ENCODE measurements at places on chromosomes 2 and 18.
A peak's percentile ranks its signal among the peaks of the same experiment; 100 is the strongest.

- no peak for DNase-seq
Observed at GRCh38 chr2:8058652-8059051, 623.2 kb upstream of the ID2 start.

- DNase-seq: no peak
Observed at GRCh38 chr2:133817680-133818566, 249.7 kb upstream of the NCKAP5 start.

DNA sequence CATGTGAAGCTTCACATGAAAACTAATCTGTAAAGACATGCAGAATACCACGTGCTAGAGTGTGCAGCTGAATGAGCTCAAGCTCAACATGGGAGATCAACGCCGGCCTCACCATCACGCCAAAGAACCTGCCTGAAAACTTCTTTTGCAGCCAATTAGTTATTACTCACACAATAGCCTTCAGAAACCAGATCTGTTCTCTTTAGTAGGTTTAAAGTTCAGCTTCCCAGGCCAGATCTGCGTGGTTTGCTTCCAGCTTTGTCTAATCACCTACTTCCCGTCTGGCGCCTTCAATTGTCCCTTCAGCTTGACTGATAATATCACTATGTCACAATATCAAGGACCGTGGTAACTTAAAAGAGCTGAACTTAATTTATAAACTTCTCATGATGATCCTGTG, 68.0 kb upstream of the ZNF236 start:
- no peak for DNase-seq

DNA sequence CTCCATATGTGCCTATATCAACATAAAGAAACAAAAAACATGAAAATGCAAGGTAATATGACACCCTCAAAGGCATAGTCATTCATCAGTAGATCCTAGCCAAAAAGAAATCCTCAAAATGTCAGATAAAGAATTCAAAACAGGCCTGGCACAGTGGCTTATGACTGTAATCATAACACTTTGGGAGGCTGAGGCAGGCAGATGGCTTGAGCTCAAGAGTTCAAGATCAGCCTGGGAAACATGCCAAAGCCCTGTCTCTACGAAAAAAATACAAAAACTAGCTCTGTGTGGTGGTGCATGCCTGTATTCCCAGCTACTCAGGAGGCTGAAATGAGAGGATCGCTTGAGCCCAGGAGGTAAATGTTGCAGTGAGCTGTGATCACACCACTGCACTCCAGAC, 284.6 kb upstream of the KLHL29 start:
- no peak for DNase-seq

DNA sequence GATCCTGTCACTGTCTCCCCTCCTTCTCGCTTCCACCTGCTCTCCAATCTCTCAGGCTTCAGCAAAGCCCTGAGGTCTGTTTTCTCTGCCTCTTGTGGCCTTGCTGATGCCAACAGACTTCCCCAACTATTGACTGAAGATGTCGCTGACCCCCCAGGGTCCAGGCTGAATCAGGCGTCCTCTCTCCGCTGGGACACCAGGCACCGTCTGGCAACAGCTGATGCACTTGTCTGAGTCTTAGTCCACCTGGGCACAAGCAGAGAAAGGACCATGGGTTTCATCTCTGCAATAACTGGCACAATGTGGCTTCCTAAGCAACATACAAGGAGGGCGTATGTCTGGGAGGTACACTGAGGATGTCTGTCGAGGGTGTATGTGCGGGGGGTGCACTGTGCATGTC, 248.7 kb upstream of the MYT1L start:
- DNase-seq: no peak

DNA sequence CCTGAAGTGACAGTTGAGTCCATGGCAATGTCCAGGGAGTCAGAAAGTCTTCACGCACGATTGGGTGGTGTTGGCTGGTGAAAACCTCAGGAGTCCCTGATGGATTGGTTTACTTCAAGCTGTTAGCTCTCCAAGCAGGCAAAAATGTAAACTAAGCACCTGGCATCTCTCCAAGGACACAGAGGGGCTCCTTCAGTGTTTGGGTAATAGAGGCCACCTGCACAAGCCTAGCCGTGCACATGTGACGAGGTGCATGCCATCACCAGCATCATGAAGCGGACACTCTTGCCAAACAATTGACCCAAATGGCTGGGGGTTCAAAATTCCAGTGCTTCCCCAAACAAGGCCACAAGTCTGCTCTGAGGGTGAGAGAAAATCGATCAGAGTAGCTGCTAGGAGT, 104.7 kb upstream of the CD302 start:
- DNase-seq: no peak

- no peak for DNase-seq
Observed at GRCh38 chr2:124888431-124888830, 863.3 kb downstream of the CNTNAP5 start.

- no peak for DNase-seq
Observed at GRCh38 chr2:74471332-74472065, 981 bp downstream of the MRPL53 start.

DNA sequence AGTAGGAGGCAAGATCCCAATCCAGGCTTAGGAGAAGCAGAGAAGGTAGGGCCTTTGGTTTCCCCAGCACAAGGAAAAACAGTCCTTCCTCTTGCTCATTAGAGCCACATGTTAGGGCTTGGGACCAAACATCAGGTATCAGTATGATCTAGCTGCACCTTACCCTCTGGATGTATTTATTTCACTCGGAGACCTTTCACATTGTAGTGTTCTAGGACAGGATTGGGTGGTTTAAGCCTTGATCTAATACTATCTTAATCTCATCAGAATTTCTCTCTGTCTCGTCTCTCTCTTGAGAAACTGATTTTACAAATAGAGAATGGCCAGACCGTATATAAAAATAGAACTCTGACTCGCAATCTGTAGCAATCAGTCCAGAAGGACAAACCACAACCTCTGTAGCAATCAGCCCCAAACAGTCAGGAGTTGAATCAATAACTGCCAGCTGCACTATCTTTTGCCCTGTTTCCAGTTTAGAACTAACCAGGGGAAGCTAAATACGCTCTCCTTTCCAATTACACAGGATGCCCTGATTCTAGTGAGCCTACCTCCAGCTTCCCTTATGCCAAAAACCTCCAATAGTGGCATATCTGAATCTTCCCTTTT, 207.1 kb downstream of the TDRD15 start:
- no peak for DNase-seq

DNA sequence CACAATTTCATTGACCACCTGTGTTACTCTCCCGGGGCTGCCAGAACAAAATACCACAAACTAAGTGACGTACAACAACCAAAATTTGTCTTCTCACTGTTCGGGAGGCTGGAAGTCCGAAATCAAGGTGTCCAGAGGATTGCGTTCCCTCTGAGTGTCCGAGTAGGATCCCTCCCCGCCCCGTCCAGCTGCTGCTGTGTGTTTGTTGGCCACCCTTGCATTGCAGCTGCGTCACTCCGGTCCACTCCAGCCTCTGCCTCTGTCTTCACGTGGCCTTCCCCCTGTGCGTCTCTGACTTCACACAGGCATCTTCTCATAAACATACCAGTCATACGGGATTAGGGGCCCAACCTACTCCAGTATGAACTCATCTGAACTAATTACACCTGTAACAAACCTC, 251.8 kb upstream of the SMIM21 start:
- no peak for DNase-seq

GRCh38 chr2:79292239-79292957, 132.8 kb upstream of the REG3A start:
- DNase-seq: no peak

- DNase-seq: no peak
Observed at GRCh38 chr2:2879071-2879470, 498.5 kb downstream of the EIPR1 start.

- no peak for DNase-seq
Observed at GRCh38 chr18:75226956-75227316, 16.3 kb downstream of the TSHZ1 start.

- no peak for DNase-seq
Observed at GRCh38 chr2:43897492-43897891, 58.7 kb downstream of the ABCG8 start.

- no peak for DNase-seq
Observed at GRCh38 chr2:157259960-157260359, 2.5 kb downstream of the GALNT5 start.

GRCh38 chr2:20576598-20577115, 74.2 kb downstream of the HS1BP3 start:
- DNase-seq: peak; percentile 85

DNA sequence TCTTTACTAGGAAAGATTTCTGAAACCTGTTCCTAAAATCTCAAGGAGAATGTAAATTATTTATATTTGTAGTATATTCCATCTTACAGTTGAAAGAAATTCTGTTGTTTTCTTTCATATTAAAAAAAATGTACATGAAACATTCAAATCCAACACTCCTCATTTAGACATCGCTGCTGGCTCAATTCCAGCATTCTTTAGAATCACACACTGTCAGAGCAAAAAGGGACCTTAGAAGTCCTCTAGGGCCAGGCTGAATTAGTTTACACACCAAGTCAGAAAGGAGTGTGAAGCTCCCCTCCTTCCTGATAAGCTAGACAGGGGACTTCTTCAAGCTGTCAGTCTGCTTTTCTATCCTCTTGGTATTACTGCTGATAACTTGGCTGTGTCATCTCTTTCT, 158.6 kb upstream of the LTBP1 start:
- DNase-seq: no peak

- no peak for DNase-seq
Observed at GRCh38 chr2:145260081-145260480, 740.2 kb upstream of the ZEB2 start.

DNA sequence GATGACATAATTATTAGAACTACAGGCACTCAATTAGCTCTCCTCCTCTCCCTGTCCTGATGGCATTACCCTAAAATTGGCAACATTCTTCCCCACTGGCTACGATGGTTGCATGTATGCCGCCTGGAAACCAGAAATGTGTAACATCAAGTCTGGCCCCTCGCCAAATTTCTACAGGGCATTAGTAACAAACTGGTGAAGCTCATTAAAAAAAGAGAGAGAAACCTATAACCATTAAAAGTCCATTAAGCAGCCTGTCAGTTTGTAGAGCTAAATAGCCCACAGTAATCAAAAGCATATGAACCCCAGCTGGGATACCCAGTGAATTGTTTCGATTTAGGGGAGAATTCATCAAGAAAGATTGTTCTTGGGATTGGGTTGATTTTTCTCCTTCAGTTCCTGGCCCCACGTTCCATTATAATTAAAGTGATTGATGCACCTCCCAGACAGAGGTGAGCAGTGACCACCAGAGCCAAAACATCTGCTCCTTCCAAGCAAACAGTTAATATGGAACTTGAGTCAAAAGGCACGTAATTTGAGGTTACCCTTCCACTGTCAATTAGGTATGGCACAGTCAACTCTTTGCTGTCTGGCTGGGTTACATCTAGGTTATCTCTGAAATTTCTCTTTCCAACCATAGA, 208.6 kb downstream of the C1D start:
- DNase-seq: no peak

- DNase-seq: no peak
Observed at GRCh38 chr18:23740105-23740830, 51.0 kb downstream of the LAMA3 start.

Data from activated CD4-positive, alpha-beta T cell treated with anti-CD3 and anti-CD28 coated beads, Interleukin-10, Interleukin-2, amounts not matched to agents 100 ng/mL and 50 ng/mL, durations not matched to agents 16 hours and 8 hours (primary cell).